ENCODE measurements at places on chromosomes 5 and 9. TPM values are rescaled to one million over a fixed set of nuclear protein-coding genes. Genes with fewer than 3 reads are reported as not detected.

Gene SHOC1
- total RNA-seq, result not detected

Gene PCSK5
- total RNA-seq, result 1.6 TPM

Gene DMRTA1
- total RNA-seq, result not detected

Gene TGFBR1
- 56.3 TPM for total RNA-seq

Gene ADAMTS13
- 3.9 TPM for total RNA-seq

Gene OTULINL
- total RNA-seq, result 15.8 TPM

Gene PDZD2
- 0.53 TPM for total RNA-seq

Gene CCNJL
- not detected for total RNA-seq
